Sciatic nerve (tissue), 2 donors: ENCODE measurements at places on chromosomes 12 and 14.

GRCh38 chr12:58046271-58046670 is 104.9 kb downstream of the ATP23 start:
- DNase-seq, result no peak

GRCh38 chr12:740921-741320 is 11.5 kb upstream of the WNK1 start:
- no peak for DNase-seq

DNA sequence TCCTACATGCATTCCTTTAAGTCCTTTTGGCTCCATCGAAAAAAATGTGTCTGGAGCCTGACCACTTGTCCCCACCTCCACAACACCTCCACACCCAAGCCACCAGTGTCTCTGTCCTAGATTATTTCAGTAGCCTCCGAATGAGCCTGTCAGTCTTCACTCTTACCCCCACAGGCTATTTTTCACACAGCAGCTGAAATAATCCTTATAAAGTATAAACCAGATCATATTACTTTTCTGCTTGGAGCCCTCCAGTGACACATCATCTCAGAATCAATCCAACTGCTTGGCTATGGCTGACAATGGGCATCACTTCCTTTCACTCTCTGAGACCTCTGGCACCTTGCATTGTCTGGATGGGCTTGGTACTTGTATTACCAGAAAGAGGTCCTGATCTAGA is 44.9 kb downstream of the BBS10 start:
- no peak for DNase-seq

DNA sequence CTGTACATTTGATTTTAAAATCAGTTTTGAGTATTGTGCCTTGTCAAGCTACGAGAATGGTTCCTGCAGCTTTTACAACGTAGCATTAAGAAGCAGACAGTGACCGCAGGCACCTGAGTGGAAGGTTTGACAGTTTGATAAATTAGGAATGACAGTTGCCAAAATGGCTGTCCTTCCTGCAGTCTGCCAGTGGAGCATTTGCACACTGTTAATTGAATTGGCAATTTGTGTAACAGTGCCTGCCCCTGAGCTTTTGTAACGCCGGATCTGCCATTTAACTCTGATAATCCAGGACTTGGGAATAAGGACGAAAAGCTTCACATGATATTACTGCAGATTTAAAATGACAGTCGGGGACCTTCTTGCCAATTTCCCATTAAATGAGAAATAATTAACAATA is 385.3 kb downstream of the NPAS3 start:
- no peak for DNase-seq

- DNase-seq, result no peak
Observed at GRCh38 chr14:71703477-71703876, 228.8 kb upstream of the RGS6 start.

DNA sequence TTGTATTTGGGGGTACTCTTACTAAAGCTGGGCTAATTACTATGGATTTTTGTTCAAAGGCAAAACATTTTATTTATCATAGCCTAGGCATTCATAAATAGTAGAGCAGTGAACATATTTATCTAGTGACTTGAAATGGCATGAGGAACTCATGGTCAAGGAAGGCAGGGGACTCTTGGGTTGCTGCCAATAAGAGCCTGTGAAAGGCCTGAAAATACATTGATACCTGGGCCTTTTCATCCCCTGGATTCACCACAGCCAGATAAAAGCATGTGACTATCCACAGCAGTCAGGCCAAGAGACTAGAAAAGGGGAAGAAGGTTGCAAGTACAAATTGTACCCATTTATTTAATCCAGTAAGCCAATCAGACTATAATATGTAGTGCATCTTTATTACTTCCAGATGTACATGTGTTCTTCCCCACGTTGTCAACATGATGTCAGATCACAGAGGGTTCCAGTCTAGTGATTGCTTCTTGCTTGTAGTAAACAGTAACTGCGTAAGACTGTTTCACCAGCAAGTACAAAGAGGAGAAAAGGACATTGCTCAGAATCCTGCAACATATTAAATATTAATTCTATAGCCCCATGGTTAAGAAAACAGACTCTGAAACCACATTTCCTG is 409.7 kb downstream of the NOVA1 start:
- DNase-seq, result no peak

DNA sequence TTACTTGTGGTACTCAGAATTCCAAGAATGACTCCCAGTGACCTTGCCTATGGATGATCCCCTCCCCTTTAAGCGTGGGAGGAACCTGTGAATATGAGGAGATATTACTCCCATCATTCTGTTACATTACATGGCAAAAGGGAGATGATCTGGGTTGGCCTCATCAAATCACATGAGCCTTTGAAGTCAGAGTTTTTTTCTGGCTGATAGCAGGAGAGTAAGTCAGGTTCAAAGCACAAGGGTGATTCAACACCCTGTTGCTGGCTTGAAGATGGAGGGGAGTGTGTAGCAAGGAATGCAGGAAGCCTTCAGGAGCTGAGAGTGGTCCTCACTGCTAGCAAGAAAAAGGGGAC is 9.1 kb upstream of the MDM2 start:
- no peak for DNase-seq

DNA sequence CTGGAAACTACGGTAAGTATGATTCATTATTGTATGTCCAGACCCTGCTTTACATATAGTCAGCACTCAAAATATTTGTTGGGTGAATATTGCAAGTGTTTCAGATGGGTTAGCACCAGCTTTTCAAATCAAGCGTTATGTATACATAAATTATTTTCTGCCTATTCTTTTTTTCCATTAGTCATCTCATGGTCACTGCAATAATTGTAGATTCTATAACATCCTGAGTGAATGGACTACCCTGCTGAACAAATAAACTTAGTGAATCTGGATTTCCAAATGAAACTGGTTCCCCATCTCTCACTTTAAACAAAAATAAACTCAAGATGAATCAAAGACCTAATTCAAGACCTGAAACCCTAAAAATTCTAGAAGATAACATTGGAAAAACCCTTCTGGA is 152.3 kb downstream of the DIO2 start:
- DNase-seq, result no peak

GRCh38 chr14:74176400-74176793 is 62.9 kb upstream of the VSX2 start:
- no peak for DNase-seq

DNA sequence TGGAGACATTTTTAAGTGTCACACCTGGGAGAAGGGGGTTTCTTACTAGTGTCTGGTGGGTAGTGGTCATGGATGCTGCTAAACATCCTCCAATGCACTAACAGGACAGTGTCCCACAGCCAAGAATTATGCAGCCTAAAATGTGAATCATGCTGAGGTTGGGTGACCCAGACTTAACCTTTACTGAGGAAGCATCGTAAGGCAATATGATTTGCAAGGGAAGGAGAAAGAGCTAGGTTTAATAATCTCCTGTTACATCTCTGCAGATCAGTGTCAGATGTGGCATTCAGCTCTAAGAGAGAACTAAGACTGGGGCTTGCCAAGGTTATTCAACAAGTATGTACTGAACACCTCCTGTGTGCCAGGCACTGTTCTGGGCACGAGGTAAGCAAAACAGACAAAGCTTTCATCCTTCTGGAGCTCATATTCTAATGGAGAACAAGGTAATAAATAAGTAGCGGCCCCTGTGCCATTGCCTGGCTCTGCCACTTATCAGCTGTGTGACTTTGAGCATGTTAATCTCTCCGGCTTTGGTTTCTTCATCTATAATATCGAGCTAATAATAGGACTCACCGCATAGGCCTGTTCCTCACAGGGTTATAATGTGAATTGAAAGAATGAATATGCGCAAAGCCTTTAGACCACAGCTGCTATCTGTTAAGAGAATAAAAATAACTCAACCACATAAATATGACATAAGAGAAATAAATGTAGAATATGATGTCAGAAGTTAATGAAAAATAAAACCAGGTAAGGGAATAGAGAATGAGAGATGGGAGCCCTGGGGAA is 13.5 kb upstream of the GOLGA5 start:
- DNase-seq, result no peak

- no peak for DNase-seq
Observed at GRCh38 chr14:101808020-101808641, 46.6 kb downstream of the PPP2R5C start.

GRCh38 chr12:46553911-46554310 is 181.3 kb upstream of the SLC38A2 start:
- no peak for DNase-seq

DNA sequence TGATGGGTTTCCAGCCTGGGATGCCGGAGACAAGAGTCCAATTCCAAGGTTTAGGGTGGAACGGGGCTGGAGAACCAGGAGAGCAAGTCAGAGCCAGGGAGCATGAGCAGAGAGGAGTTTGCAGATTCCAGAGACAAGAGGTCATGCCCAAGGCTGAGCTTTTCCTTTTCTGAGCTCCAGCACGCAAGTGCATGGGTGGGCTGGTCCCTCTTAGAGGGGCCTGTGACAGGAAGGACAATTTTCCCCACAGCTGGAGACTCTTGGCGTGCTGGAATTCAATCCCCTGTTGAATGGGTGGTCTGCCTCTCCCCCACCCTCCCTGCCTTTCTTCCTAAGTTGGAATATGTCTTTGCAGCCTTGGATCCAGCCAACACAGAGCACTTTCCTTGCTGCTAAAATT is 431.9 kb downstream of the BCL11B start:
- no peak for DNase-seq

DNA sequence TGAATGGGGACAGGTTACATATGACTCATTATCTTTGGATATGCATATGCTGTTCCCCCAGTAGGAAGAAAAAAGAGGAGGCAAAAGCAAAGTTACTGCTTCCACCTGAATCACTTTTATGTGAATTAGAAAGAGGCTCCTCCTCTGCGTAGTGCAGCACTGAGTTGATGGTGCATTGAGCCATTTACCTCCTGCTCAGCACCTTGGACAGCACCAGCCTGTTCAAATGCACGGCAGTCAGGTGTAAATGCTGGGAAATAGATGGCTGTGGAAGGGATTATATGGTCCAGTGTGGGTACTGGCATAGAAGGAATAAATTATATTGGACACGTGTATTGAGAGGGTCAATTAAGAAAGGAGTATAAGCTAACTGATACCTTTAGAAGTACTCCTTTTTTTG is 541.9 kb upstream of the SEL1L start:
- DNase-seq, result peak; percentile 62

- DNase-seq, result no peak
Observed at GRCh38 chr14:70448633-70449340, 3.2 kb upstream of the ADAM21 start.

GRCh38 chr12:104610513-104611235 is 153.9 kb downstream of the CHST11 start:
- DNase-seq, result no peak

- DNase-seq, result no peak
Observed at GRCh38 chr12:121822393-121823100, 18.7 kb downstream of the SETD1B start.

DNA sequence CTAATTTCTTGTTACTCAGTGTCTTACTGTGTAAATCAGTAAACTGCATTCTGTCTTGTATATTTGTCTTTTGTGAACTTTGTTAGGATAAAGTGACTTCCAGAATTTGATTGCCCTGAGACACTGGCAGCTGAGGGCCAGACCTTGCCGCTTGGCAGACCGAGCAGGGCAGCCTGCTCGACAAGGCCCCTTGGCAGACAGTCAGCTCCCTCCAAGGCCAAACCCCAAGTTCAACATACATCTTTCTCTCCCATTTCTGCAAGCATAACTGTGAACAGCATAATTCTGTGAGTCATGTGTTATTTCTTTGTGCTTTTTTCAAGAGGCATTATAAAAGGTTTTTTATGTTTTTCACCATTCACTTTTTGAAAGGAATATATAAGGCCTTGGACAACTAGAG is 39.2 kb upstream of the BMAL2 start:
- DNase-seq, result no peak

DNA sequence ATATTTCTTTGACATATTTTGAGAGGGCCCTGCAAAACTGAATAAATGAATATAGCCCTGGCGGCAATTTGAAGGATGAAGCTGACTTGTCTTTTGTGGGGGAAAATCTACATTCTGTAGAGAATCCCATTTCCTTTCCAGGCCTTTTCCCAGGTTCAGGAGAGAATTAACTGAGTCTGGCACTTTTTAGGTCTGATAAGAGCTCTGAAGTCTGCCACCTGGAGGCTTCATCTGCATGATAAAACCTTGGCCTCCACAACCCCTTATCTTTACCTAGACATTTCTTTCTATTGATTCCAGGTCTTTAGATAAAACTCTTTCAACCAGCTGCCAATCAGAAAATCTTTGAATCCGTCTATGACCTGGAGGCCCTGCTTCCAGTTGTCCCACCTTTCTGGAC is 299.4 kb downstream of the ETNK1 start:
- no peak for DNase-seq

DNA sequence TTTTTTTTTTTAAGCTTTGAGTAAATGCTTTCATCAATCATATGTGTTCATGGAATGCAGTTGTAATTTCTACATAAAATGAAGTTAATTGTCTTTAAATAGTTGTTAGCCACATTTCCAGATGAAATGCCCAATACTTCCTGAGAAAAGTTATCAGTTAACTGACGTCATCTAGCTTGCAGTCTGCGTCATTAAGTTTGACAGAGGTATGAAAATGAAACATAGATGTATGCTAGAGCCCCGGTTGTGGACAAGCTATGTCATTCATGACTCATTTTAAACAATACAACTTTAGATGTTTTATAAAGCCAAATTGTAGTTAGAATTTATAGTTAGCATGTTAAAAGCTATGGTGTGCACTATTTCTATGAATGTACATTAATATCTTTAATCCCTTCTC is 90.7 kb downstream of the PLEKHA5 start:
- DNase-seq, result no peak

- no peak for DNase-seq
Observed at GRCh38 chr14:58501214-58501816, 73.8 kb downstream of the KIAA0586 start.

GRCh38 chr12:123089631-123090353 is 61.1 kb downstream of the PITPNM2 start:
- no peak for DNase-seq

- no peak for DNase-seq
Observed at GRCh38 chr12:49079793-49080192, 10.0 kb upstream of the RHEBL1 start.

- no peak for DNase-seq
Observed at GRCh38 chr12:120800665-120801064, 75.0 kb downstream of the ACADS start.

DNA sequence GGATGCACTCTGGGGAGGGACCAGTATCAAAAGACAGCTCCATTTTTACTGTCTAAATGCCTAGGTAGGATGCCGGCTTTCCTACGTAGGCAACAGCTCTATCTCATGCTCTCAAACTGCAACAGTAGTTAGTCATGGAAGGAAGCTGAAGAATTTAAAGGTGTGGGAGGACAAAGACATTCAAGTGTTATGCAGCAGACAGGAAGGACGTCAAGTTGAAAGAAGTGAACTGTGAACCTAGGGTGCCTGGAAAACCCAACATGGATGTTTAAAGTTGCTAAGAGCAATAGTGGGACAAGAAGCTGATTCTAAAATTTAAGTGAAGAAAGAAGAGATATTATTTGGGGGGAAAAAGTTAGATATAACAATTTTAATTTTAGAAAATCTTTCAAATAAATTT is 5.9 kb downstream of the SEC23A start:
- no peak for DNase-seq

- DNase-seq, result no peak
Observed at GRCh38 chr12:108800591-108800990, 56.8 kb downstream of the SSH1 start.
